ENCODE measurements at places on chromosomes 2 and 18.

DNA sequence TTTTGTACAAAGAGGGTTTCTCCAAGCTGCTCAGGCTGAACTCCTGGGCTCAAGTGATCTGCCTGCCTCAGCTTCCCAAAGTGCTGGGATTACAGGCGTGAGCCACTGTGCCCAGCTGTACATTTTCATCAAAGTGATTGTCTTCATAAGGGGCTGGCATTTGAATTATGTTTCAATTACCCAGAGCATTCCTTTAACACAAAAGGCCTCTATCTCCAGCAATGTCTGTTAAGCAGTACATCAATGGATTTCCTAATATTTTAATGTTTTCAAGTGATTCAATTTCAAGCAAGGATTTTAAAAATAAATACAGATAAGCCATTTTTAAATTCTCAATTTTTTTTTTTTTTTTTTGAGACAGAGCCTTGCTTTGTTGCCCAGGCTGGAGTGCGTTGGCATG lies 50.9 kb upstream of the AP1S3 start:
- DNase-seq = no peak

- DNase-seq = no peak
These were observed 39.2 kb downstream of the GNAL start for GRCh38 chr18:11728249-11728648.

DNA sequence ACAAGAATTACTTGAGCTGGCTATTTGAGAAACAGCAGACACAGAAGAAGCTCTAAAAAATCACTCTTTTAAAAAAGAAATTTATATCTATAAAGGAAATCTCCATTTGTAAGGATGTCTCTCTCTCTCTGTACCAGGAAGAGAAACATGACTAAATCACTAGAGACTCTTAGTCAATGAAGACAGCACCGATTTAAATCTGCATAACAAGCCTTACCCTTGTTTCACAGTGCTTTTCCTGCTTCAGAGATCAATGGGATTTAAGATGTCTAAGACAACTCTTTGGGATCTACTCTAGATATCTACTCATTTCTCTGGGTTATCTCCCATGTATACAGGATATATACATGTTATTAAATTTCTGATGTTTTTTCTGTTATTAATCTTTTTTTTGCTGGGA lies 359.2 kb upstream of the RND3 start:
- DNase-seq = no peak

GRCh38 chr2:36389091-36389564 lies 33.5 kb downstream of the CRIM1 start:
- DNase-seq = no peak

DNA sequence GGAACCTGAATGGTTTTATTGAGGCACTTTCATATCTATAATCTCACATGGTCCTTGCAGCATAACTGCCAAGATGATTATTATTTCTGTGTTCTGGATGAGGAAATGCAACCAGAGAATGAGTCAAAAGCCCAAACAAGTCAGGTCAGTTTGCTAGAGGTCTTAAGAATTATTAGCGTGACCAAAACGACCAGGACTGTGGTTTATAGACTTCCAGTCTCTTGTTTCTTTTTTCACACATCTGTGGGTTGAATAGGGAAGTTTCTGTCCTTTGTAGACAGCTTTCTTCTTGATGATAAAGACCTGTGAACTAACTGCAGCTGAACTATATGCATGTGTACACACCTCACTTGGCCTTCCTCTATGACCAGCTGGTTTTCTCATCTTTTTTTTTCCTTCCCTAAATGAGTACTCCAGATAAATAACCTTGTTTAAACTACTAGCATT lies 13.9 kb downstream of the ADAM23 start:
- DNase-seq = peak; percentile 26

GRCh38 chr2:54669677-54670484 lies 53.6 kb upstream of the EML6 start:
- no peak for DNase-seq

- no peak for DNase-seq
These were observed 1.1 kb upstream of the NAPG start for GRCh38 chr18:10524507-10525370.

DNA sequence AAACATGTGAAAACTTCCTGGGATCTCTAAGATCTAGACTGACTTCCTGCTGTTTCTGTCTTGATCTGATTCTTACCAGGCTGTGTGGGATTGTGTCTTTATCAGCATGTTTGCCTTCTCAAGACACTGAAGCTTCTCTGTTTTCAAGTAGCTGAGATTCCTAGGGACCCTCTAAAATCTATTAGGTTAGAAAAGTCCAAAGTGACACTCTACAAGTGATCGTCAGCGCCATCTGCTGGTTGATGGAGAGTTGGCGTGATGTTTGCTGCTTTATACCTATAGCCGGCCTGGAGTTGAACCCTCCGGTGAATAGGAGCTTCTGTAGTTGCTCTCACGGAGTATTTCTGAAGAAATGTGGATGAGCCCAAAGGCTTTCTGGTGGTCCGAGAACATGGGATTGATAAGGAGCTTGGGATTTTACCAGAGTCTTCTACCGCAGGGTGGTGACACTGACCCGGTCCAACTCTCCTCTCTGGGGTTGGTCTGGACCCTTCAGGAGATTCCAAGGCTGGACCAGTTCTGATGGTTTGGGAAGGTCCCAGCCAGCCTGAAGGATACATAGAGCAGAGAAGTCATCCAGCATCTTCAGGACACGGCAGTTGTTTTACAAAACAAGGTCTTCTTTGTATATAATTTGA lies 96.0 kb upstream of the TTC39C start:
- DNase-seq = peak; percentile 61

- DNase-seq = no peak
These were observed 277.5 kb upstream of the KLHL29 start for GRCh38 chr2:23107327-23107941.

- no peak for DNase-seq
These were observed 133.9 kb downstream of the ZNF532 start for GRCh38 chr18:58998401-58999203.

DNA sequence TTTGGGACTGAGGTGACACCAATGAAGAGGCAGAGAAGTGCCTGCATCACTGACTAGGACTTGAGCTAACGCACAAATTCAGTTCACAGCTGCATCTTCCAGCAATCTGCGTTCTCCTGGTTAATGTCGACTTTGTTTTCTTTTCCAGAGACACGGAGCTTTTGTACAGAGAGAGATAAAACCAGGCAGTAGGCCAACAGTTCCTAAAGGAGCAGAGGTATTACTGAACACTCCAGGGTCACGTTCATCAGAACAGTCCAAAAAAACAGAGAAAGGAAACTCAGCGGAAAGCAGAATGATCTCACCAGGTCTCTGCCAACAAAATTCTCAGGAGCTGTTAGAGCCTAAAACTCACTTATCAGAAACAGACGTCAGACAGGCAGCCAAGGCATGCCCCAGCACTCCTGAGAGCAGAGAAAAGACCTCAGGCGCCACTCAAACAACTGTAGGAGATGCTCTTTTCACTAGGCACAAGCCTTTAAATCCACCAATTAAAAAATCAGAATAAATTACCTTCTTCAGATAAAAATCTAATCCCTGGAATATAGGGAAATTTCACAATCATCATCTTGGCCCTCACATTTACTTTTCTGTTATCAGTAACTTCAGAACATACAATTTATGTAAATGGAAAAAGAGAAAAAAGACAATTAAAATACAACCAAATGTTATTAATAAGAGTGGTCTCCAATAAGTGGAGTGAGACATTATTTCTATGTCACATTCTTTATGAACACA lies 95.9 kb upstream of the SPTBN1 start:
- DNase-seq = no peak
